ENCODE measurements at places on chromosomes 6 and 20.

DNA sequence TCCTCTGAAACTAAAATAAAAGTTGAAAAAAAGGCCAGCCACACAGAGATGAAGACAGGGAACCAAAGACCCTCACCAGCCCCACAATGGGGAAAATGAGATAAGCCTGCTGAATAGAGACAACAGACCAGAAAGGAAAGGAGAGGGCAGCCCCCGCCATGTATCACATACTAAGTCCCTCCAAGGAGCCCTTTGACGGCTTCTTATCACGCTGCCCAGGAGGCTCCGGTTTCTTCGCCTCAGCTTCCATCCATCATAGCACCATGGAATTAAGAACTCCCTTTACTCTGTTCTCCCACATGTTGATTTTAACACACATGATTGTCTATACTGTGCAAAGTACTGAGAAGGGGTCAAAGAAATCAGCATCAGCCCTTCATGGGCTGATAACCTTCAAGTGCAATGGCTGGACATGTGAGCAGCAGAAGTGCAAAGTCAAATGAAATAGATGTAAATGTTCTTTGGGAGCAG lies 54.9 kb downstream of the MAP3K5 start:
- no peak for DNase-seq

- no peak for DNase-seq
These were observed 168.9 kb upstream of the PDE10A start for GRCh38 chr6:165831812-165832510.

DNA sequence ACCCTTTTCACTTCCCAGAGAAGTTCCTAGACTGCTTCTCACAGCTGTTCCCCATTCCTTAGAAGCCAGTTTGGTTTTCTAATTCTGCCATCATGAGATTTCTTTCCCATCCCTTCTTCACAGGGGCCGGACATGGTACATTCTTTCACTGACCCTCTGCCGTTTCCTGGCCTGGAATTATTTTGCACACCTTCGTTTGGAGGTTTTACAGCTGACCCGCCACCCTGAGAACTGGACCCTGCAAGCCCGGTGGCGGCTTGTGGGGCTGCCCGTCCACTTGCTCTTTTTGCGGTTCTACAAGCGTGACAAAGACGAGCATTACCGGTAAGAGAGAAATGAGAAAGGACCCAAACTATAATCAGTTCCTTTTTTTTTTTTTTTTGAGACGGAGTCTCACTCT lies 4.2 kb downstream of the C6orf136 start:
- DNase-seq = no peak

DNA sequence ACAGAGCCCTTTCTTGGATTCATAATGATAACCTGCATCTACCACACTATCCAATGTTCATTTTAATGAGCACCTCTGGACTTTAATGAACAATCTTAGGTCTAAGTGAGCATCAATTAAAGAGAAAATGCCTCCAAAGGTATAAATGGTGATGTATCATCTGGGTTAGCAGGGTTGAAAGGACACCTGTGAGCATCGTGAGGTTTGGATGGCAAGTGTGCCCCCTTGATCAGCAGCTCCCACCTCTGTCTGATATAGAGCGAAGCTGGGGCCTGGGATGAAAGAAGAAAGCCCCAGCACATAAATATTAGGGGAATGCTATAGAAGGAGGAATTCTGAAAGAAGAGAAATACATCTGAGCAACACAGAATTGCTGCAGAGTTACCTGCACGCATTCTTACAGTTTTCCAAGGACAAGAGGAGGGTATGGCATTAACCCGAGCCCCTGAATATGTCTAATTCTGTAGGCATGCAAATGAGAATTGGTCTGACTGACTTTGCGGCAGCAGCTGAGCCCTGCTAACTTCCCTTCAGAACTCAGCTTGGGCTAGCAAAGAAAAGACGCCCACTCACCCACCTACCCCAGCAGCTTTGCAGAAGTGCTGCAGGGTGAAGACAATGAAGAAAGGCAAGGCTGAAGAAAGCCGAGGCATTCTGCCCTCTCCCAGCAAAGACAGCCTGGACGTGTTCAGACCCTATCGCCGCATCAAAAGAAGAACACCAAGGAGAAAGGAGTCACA lies 136.2 kb downstream of the GMPR start:
- no peak for DNase-seq

GRCh38 chr6:82989736-82990290 lies 75.8 kb downstream of the UBE3D start:
- DNase-seq = no peak

DNA sequence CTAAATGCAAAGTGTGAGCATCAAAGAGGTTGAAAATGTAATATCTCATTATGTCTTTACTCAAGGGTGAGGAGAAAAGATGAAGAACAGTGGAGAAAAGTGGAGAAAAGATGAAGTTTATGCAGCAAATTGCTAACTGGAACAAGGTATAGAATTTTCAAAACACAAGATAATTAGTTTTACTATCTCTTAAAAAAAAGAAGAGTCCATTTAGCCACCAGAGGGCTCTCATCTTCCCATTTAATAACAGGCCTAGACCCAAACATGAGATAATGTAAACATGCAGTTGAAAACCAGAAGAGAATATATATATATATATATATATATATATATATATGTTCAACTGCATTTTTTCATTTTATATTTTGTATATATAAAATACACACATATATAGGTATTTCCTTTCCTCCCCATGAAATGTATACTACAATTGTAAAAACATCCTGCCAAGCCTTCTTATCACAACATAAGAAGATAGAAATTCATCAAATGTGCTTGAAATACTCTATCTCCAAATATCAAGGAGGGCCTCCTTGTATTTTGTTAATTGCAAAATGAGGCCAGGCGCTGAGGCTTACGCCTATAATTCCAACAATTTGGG lies 78.4 kb downstream of the ADTRP start:
- no peak for DNase-seq

DNA sequence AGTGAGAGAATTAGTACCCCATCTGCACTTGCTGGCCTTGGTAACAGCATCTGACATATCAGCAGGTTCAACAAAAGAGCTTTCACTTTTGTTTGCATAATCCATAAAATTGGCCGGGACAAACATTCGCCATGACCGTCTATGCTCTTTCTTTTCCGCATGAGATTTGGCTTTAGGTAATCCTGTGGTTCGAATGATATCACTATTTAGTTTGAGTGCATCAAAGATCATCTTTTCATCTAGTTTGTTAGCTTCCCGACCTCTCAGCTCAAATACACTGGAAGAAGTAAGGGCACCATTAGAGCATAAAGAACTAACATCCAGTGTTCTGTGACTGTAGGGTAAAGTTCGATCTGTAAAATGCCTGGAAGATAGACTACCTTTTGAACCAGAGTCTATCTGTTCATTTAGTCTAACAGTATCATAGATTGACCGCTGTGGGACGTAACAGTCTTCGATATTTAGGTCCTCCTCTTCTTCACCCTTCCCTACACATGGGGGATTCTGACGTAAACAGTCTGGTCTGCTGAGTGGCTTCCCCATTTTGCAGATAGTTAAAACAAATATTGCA lies 101.6 kb downstream of the DST start:
- DNase-seq = no peak

DNA sequence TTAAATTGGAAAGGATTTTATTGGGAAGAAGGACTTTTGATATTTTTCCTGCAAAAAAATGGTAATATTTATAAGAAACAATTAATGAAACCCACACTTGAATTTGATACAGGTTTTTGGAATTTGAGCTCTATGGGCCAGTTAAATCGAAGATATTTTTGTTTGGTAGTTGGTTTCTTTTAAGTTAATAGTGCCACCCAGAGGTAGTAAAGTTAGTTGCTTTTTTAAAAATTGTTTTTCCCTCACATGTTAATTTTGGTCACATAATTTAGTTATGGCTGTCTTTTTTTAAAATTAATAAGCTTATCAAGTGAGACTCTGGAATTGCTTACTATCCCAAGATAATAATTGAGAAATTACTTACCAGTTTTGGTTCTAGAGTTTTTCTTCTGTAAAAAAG lies 7.1 kb downstream of the PRIM2 start:
- DNase-seq = no peak

- DNase-seq = no peak
These were observed 6.1 kb downstream of the RBM39 start for GRCh38 chr20:35735826-35736470.

- DNase-seq = no peak
These were observed 73.5 kb downstream of the RTN4IP1 start for GRCh38 chr6:106555767-106556166.

DNA sequence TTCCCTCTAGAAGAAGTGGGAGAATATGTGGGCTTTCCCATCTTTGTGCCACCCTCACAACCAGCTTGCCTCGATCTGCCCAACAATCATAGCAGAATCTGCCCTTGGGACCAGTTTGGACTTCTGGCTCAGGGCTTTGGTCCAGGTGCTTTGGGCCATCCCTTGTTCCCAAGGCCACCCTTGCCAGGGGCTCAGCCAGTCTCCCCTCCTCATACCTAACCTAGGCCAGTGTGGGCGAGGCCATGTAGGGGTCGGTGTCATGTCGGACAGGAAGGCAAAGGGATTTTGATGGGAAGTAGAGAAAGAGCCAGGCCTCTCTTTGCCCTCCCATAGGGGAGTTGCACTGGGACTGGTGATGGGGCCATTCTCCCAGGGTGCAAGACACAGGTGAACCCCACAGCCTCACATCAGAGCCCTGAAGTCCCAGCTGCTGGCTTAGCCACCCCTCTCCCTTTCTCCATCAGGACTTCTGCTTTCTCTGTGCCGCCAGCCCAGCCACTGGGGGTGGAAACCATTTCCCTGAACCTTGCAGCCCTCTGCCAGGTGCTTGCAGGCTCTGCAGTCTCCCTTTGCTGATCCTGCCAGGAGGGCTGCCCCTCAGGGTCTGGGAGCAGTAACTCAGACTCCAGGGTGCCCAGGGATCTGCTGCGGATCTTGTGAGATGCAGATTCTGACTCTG lies 60.7 kb downstream of the SLC24A3 start:
- no peak for DNase-seq

DNA sequence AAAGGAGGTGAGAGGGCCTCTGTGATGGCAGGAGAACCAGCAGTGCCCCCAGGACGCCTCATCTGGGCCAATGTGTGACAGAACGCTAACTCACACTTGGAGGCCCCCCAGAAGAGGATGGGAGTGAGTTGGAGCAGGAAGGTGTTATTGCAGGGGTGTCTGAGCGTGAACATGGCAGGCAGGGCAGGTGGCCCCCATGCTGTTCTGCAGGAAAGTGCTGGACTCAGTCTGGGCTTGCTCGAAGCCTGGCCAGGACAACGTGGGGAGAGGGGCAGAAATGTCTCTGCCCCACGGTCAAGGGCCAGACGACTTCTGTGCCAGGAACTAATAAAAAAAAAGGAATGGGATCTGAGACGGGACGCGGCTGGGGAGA lies 931 bp upstream of the EBF4 start:
- no peak for DNase-seq

DNA sequence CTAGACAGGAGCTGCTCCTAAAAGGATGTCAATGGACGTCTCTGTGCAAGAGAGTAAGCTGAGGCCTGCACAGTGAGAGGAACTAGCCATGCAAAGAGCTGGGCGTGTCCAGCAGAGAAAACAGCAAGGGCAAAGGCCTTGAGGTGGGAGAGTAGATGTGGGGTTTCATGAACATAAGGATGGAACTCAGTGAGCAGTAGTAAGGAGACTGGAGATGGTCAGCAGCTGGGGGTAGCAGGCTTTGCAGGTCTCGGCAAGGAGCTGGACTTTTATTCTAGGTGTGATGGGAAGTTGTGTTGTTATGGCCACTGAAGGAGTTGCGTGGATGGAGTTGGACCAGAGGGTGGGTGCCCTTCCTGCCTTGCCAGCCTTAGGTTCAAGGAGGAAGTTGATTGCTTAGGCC lies 90.7 kb upstream of the SIRPA start:
- no peak for DNase-seq

GRCh38 chr6:125584468-125584939 lies 164.9 kb upstream of the HEY2 start:
- DNase-seq = no peak

- no peak for DNase-seq
These were observed 154.3 kb downstream of the MRPL14 start for GRCh38 chr6:43972913-43973300.

GRCh38 chr6:25872814-25873213 lies 1.2 kb downstream of the SLC17A3 start:
- peak; percentile 20 for DNase-seq

DNA sequence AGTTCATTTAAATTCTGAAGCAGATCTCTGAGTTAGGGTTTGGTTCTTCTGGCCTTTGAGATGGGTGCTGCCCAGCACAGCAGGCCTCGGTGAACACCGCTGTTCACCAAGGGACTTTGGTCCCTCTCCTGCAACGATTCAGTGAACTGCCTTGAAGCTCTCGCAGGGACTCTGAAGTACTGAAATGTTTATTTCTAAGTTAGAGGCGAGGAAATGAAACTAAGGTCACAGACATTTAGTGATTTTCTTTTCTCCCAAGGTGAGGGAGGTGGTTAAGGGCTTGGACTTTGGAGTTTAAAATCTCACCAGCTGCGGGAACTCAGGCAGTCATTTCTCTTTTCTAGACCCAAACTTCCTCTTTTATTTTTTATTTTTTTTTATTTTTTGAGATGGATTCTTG lies 26.2 kb downstream of the E2F3 start:
- DNase-seq = no peak

DNA sequence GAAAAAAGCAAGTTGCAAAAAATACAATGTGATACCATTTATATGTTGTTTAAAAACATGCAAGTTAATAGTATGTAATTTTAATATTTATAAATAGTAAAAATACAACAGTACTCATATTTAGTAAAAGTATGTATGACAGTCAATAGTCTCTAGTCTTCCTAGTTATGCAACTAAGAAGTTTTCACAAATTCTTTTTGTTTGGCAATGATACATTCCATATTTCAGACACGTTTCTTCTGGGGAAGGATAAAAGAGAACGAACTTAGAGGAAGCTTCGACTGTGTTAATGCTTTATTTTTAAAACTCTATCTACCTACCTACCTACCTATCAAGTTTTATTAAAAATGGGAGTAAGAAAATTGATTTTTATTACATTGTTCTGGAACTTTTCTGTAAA lies 77.7 kb downstream of the UBE3D start:
- no peak for DNase-seq

GRCh38 chr6:160789263-160790027 lies 87.4 kb downstream of the PLG start:
- no peak for DNase-seq

GRCh38 chr6:11779329-11780096 lies 910 bp upstream of the ADTRP start:
- DNase-seq = no peak

- DNase-seq = no peak
These were observed 112.3 kb upstream of the MARCKS start for GRCh38 chr6:113744861-113745260.

DNA sequence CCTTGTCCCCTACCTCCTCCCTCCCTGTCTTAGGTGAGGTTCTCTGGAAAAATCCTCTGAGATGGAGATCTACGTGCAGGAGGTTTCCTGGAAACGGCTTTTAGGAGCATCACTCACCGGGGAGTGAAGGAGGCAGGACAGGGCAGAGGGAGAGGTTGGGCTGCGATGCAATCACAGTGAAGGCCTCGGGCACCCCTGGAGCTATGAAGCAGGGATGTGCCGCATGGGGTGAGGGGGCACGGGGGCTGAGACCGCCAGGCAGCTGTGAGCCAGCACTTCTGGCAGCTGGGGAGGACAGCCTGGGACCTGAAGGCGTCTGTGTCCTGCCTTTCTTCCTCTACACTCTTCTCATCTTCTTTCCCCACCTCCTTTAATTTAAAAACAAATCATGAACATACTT lies 12.9 kb upstream of the GLP1R start:
- no peak for DNase-seq

- peak; percentile 53 for DNase-seq
These were observed 35.4 kb downstream of the CEP250 start for GRCh38 chr20:35490736-35491181.
